ENCODE measurements at places on chromosomes 11 and 22.

DNA sequence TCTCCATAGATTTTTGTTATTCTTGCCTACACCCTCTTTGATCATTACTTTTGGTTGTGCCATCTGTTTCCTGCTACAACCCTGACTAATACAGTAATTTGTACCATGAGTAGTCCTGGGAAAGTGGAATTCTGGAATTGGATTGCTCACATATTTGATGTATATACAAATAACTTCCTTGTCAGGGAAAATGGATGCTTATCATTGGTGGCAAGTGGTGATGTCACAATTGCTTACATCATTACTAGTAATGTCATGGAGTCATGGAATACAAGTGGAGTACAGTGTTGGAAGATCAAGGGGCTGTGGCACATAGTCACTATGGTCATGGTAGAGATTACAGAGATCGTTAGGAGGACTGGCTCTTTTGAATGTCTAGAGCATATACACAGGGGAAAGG, 24.4 kb downstream of the AASDHPPT start:
- DNase-seq, result no peak

DNA sequence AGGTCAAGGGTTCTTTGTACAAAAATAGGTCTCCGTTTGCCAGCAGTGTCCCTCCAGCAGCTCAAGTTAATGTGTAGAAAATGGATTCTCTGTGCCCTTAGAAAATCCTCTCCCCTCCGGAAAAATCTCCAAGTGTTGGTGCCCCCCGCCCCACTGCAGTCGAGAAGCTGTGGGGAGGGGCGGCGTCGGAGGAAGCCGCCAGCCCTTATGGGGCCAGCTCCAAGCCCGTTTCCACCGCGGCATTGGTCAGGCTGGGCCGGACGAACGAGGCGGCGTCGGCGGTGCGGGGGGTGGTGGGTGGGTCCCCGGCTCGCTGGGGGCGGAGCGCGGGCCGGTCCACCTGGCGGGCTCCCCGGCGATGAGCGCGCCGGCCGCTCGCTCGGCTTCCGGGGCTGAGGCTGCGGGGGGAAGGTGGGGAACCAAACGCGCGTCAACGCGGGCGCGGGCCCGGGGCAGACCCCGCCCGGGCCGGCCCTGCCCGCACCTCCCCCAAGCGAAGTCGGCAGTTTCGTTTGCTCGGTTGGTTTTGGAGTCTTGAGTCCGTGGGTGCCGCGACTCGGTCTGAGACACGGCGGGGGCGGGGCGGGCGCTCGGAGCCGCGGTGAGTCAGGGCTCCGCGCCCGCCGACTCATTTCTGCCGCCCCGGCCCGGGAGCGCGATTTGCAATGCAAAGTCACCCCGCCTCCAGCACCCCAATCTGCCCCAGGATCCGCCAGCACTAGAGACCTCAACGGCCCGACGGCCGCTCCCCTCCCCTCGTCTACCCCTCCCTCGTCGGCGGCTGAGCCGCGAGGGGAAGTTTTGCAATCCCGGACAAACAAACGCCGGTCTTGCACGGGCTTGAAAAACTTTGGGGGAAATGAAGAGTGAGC, 1.4 kb downstream of the ASCL2 start:
- DNase-seq, result no peak

- no peak for DNase-seq
Observed at GRCh38 chr11:105033343-105033742, 1.6 kb downstream of the CASP1 start.

GRCh38 chr11:107844041-107844440, 14.5 kb downstream of the SLC35F2 start:
- DNase-seq, result no peak

DNA sequence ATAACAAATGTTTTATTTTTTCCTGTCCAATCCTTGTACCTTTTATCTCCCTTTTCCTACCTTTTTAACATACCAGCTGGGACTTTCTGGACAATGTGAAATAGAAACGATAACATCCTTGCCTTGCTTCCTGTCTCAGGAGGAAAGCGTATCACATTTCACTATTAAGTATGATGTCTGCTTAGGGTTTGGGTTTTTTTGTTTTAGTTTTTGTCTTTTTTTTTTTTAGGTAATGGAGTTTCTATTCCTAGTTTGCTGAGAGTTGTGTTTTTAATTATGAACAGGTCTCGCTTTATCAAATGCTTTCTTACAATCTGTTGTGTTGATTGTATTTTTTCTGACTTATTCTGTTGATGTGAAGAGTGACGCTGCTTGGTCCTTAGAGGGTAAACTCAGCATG, 64.2 kb upstream of the KCNQ1OT1 start:
- no peak for DNase-seq

- no peak for DNase-seq
Observed at GRCh38 chr11:76622493-76623094, 48.0 kb downstream of the LRRC32 start.

GRCh38 chr11:61657566-61658290, 22.5 kb upstream of the DAGLA start:
- peak; percentile 52 for DNase-seq

DNA sequence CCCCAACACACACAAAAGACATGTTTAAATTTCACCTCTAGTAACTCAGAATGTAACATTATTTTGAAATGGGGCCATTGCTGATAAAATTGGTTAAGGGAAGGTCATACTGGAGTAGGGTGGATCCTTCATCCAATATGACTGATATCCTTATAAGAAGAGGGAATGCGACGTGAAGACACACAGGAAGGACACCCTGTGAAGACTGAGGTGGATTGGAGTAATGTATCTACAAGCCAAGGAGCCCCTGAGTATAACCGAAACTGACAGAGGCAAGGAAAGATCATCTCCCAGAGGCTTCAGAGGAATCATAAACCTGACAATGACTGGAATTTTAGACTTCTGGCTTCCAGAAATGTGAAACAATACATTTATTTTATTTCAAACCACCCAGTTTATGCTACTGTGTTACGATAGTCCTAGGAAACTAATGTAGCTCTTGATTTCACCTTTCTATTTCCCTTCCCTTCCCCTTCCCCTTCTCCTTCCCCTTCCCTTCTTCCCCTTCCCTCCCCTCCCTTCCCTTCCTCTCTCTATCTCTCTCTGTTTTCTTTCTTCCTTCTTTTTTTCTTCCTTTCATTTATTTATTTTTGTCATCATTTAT, 1775.4 kb downstream of the LRRC4C start:
- no peak for DNase-seq

Data from NCI-H345 (cell line).